ENCODE measurements at places on chromosomes 2 and 18.

DNA sequence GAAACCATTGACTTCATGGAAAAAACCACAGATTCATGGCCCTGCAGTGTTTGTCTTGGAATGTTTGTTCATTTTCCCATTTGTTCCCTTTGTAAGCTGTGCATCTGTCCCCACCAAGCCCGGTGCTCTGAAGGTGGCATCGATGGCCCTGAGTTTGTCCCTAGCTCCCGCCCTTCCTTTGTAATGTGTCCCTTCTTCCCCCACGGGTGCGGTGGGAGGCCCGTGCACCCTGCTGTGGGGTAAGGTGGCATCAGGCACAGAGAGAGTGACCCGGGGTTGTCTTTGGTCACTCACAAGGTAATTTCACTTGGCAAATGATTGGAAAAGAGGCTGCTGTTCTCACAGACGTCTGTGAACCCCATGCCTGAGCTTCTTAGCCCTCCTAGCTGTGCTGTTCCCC is 28.7 kb downstream of the KLHL29 start:
- no peak for DNase-seq

DNA sequence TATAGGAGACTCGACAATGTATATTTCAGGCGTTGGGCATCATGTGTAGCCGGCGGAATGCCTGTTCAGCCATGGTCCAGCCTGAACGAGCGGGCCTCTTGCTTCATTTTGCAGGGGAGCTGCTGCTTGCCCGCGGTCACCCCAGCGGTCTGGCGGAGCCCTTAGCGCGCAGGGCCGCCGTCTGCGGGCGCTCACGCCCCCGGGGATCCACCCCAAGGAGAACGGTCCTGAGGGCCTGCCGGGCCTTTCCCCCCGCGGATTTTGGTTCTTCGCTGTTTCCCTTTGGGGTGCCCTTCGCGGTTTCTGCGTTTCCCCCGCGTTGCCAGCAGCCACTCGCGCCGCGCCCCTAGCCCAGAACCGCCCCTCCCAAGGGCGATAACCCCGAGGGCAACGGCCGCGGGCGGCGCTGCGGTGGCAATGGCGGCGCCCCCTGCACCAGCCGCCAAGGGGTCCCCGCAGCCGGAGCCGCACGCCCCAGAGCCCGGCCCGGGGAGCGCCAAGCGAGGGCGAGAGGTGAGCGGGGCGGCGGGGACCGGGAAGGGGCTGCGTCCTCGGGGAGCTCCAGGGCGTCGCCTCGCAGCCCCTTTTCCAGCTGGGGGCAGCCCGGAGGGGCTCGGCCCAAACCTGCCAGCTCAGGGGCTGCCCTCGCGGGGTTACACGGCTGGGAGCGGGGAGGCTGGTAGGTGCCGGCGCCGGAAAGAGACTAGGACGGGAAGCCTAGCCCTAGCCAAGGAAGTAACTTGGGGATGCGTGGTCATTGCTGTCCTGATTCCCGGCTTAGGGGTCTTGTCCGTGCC is at the start of gene MFSD2B:
Gene MFSD2B, plus strand, starts transcription at position 406 of the 797 bp plus-strand sequence. Its CDS starts 12 bp downstream, at position 418.
- no peak for DNase-seq

DNA sequence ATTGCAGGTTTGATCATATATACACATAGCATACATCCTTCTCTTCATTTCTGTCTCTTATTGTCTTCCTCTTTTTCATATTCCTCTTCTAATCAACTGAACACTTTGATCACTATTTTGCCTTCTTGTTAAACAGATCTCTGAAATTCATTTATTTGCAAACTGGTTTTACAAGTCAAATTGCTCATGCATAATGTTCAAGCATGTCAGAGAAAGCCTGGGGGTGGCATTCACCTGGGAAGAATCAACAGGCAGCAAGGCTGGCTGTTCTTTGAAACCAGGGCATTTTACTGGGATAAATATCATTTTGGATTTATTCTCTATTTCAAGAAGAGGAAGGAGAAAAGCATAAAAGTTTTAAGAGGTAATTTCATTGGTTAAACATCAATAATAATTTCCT is 66.9 kb upstream of the LRATD1 start:
- no peak for DNase-seq

- DNase-seq: no peak
These were observed 18.3 kb downstream of the RNASEH1 start for GRCh38 chr2:3539836-3540235.

DNA sequence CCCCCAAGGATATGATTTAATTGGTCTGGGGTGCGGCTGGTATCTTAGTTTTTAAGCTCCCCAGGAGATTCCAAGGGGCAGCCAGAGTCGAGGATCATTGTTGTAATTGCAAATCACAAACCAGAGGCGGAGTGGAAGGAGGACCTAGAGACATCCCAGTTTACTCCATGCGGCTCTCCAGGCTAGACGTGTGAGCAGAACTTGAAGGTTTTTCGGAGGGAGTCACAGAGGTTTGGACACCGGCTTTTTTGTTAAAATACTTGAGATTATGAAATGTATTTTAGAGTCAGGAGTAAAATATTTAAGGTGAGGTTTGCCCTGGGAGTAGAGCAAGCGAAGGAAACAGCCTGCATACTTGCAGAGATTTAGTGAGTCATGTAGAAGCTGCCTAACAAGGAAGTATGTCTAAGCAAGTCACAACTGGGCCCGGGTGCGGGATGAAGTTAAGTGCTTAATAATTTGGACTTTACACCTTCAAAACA is 39.5 kb downstream of the TGOLN2 start:
- no peak for DNase-seq

- peak; percentile 49 for DNase-seq
These were observed 28.9 kb downstream of the SPIRE1 start for GRCh38 chr18:12628706-12629702.

DNA sequence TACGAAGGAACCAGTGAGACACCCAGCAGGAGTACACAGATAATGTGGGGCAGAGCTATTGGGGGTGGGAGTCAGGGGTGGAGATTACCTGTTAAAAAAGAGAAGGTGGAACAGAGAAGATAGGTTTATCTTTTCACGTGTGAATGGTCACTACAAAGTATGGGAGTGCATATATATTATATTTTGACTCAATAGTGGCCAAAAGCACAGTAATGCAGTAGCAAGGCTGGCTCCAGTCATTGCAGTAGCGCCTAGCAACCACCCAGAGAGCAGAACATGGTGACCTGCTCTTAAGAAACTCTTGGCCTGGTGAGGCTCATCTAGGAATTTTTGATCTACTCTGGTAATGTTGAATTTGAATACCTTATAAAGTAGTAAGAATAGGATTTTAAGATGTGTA is 1.0 kb downstream of the IMPACT start:
- peak; percentile 43 for DNase-seq

DNA sequence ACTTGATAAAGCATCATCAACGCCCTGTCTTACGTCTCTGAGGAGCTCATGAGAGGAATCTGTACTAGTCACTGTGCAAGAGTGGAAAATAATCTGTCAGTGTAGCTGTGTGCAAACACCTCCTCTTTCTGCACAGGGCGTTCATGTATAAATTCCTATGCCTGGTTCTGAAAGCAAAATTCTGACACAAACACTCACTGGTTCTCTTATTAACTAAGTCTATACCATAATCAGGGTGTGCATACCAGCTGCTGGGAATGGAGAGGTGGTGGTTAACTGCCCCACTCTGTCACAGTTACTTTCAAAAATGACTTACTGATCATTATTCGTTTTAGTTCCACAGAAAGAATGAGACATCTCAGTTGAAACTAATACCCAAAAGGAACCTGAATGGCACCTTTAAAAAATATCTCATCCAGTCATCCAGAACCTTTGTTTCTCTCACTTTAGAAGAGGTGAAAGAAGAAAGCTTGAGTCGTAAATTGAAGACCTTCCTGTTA is 35.7 kb downstream of the STK39 start:
- no peak for DNase-seq

DNA sequence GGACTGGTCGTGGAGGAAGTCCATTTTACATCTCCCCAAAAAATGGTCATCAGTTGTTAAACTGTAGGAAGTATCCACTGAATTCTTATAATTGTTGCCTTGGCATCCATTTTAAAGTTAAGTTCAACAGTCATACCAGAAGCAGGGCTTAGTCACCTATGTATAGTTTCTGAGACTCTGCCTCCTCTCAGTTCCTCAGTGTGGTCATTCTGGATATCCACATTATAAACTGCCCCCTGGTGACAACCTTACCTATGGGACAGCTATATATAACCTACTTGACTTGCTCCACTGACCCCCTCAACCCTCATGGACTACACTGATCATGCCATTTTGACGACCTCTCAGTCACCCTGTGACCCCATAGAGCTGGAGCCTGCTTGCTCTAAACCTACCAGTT is 617.0 kb downstream of the LRP1B start:
- DNase-seq: no peak

DNA sequence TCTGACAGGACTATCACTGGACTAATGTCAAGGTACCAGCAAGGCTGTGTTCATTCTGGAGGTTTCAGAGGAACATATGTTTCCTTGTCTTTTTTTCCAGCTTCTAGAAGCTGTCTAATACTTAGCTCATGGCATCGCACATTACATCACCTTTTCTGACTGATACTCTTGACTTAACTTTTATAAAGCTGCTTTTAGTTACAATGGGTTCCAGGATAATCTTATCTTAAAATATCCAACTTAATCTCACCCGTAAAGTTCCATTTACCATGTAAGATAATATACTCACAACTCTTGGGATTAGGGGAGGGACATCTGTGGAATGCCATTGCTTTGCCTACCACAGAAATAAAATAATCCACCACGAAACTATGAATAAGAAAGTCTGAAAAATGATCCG is 394.2 kb downstream of the CDH19 start:
- no peak for DNase-seq

DNA sequence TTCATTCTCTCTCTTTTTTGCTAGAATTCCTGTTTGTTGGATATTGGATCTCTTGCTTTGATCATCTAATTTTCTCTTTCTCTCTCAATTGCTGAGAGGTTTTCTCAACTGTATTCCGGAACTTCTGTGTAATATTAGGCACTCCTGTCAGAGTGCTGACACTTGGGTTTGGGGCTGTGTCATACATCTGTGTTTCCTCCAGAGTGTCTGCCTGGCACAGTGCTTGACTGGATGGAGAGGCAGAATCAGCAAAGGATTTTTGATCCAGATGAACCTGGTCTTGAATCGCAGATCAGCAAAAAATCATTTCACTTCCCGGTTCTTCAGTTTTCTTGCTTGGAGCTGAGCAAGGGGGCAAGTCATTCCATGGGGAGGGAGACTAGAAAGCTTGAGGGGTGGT is 87.7 kb upstream of the CXCR4 start:
- no peak for DNase-seq

DNA sequence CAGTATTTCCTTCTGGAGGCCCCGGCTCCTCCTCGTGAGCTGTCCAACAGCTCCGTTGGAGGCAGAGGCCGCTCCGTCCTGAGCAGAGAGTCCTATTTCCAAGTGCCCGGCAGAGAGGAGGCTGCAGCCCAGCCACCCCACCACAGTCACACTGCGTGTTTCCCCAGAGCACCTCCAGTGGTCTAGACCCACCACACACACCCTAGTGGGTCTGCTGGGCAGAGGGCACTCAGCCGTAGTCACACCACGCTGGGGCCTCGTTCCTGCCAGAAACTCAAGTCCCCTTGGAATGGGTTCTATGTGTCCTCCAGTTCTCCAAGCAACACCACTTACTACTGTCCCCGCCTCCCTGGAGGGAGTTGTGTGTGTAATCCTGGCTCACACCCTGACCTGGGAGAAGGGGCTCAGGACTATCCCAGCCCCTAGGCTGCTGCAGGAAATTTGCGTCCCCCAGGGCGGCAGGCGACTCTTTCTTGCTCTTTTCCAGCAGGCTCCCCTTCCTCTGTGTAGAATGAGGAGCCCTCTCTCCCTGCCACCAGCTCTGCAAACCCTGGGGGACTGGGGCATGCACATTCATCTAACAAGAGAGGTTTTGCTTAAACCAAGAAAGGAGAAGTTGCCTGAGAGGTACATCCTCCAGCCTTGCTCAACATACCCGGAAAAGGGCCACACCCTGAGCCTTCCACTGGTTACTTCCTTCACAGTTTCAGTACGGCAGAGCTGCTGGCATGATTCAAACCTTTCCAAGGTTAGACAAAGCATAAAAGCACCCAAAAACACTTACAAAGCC is 114.1 kb downstream of the NDUFA10 start:
- DNase-seq: no peak

DNA sequence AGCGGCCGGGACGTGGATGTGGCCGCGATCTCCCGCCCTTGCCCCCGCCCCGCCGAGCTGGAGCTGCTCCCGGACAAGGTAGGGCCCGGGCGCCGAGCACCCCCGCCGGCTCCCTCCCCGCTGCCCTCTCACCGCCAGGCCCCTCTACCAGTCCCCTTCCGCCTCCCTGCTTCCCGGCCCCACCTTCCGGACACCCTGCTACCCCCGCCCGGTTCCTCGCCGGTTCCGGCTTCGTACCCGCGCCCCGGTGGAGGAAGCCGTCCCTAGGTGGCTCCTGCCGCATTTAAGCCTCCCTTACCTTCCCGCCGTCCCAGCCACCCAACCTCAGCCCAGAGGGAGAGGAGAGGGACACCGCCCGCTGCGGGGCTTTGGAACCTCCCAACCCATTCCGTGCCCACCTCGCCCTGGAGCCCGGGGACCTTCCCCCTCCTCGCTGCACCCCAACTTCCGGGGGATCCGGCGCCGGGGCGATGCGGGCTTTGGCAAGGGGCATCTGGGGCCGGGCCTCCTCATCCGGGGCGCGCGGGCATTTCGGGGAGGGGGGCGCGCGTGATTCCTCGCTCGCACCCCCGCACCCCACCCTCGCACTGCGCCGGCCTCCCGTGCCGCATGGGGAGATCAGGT is 475 bp downstream of the B3GNT2 start:
- no peak for DNase-seq

DNA sequence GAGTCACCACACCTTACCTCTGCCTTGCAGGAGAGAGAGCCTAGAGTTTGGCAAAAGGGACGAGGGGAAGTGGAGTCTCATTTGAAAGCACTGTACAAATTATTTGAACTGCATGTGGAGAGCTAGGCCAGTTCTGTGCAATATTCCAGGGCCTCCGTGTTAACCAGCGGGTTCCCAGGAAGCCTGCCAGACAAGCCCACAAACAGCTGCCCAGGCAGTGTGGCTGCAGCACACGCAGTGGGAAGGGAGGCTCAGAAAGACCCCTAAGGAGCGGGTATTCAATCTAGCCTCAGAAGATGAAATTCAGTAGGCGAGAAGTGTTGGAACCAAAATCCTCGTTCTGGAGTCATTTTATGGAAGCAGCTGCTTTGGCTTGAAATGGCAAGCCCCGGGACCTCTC is 30.7 kb downstream of the CNGA3 start:
- no peak for DNase-seq

DNA sequence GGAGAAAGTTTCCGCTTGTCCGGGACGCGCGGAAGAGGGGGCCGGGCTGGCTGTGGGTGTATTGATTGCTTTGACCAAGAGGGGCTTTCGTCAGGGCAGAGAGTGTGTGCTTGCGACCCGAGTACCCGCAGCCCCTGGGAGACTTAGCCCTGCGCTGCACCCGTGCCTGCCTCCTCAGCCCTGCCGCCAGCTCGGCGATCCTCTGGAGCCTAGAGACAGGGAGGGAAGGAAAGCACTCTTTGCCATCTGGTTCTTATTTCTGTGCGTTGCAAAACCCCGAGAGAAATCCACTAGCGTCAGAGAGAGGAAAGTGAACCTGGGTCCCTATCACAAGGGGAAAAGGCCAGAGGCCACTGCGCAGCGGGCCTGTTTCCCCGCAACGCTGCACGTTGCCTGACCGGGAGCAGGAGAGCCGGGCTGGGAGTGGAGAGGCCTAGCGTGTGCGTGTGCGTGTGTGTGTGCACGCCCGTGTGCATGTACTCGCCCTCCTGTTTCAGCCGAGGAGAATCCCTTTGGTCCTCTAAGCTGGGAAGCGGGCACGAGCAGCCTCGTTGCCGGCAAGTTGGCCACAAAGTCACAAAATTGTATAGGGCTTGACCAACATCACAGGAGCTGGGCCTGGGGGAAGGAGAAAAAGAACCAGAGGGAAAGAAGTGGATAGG is 1.7 kb downstream of the SIX3 start:
- peak; percentile 57 for DNase-seq

- DNase-seq: no peak
These were observed 760.6 kb upstream of the CHAC2 start for GRCh38 chr2:53006980-53007379.
